Stimulated activated CD8-positive, alpha-beta memory T cell treated with anti-CD3 and anti-CD28 coated beads, Interleukin-15, amount 100 ng/mL, for 4 hours (primary cell): ENCODE measurements at places on chromosomes 7 and 10.

GRCh38 chr10:89100680-89101079 lies 106.4 kb downstream of the CH25H start:
- DNase-seq = no peak

DNA sequence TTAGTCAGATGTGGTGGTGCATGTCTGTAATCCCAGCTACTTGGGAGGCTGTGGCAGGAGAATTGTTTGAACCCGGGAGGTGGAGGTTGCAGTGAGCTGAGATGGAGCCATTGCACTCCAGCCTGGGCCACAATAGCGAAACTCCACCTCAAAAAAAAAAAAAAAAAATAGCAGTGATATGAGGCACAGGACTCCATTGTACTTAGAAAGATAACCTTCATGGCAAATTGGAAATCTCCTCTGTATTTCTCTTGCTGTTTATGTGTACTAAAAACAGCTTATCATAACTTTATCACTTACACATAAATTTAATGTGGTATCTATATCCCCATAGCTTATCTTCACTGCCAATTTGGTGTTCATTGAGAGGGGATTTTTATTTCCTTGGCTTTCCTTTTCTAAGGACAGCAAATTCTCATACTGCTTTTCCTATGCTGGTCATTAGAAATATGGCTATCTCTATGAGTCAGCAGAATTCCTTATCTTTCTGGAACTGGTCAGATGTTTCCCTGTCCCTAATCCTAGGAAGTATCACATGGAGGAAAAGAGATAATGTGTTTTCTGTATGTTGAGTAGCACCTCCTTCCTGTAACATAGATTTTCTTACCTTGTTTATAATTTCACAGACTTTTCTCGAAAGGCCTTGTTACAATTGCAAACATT lies 40.6 kb upstream of the ZEB1 start:
- DNase-seq = no peak

DNA sequence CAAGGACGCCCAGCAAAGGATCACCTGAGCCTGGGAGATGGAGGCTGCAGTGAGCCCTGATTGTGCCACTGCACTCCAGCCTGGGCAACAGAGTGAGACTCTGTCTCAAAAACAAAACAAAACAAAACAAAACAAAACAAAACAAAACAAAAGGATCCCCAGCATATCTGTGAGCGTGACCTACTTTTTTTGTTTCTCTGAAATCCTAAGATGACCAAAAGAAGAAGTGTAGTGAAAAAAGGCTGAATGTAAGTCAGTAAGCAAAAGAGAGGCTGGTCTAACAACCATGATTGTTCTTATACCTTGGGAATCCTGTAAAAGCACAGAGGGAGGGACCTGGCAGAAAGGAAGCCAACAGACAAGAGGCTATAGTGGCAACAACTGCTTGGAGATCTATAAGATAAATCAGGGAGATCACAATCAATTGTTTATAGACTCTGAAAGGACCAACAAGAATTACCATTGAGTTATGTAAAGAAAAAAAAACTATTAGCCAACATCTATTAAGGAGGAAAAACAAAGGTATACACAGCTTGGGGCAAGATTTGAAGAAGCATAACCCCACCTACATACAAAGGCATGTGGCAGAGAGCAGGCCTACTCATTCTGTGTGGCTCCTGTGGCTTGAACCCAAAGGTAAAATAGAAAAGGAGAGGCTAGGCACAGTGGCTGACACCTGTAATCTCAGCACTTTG lies 255.2 kb upstream of the KLF14 start:
- no peak for DNase-seq

GRCh38 chr7:142690554-142691182 lies 58.6 kb upstream of the PRSS1 start:
- DNase-seq = no peak

- DNase-seq = no peak
Measured at GRCh38 chr7:1882451-1882850, 212.4 kb downstream of the ELFN1 start.

GRCh38 chr7:135772639-135773222 lies 24.1 kb upstream of the FAM180A start:
- DNase-seq = no peak

DNA sequence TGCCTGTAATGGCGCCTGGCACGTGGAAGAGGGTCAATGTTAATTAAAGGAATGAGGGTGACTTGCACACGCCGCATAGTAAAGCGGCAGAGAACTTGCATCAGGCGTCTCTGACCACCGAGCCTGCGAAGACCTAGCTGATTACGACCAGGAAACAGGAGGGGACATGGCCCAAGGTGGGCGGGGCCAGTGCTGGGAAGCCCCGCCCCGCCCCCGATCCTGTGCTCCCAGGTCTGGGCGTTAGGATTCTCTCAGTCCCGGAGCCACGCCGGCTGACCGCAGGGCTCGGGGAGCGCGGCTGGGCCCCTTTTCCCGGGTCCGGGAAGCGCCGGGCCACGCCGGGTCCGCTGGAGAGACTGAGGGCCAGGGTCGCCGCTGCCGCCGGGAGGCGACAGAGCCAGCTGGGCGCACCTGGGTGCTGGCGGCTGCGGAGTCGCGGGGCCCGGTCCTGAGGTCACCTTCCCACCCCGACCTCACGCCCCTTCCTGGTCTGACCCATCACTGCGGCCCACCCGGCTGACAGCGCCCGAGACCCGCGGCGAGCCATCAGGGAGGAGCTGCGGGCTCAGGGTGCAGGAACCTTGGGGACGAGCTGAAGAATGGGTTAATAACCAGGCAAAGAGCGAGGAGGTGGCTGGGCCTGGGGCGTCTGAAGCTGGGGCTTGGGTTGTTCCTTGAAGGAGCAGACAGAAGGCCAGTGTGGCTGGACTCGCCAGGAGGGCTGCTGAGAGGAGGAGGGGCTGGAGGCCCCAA lies 23.0 kb upstream of the GRID1 start:
- no peak for DNase-seq

DNA sequence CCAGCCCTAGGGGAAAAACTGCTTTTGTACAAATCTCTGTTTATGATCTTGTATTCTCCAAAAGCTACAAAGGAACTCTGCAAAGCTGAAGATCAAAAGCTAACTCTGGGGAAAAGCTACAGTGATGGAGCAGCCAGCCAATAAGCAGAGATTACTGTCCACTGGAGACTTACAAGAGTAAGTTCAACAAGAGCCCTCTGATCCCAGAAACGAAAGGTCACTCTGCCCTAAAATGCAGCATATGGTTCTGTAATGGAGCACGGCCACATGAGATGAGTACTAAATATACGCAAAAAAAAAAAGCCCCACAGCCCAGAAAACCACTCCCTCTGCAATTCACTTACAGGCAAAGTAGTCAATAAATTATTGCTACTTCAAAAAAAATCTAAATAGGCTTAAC lies 60.1 kb downstream of the ERCC6 start:
- no peak for DNase-seq

- no peak for DNase-seq
Measured at GRCh38 chr10:79034271-79034876, 34.4 kb upstream of the ZMIZ1 start.

DNA sequence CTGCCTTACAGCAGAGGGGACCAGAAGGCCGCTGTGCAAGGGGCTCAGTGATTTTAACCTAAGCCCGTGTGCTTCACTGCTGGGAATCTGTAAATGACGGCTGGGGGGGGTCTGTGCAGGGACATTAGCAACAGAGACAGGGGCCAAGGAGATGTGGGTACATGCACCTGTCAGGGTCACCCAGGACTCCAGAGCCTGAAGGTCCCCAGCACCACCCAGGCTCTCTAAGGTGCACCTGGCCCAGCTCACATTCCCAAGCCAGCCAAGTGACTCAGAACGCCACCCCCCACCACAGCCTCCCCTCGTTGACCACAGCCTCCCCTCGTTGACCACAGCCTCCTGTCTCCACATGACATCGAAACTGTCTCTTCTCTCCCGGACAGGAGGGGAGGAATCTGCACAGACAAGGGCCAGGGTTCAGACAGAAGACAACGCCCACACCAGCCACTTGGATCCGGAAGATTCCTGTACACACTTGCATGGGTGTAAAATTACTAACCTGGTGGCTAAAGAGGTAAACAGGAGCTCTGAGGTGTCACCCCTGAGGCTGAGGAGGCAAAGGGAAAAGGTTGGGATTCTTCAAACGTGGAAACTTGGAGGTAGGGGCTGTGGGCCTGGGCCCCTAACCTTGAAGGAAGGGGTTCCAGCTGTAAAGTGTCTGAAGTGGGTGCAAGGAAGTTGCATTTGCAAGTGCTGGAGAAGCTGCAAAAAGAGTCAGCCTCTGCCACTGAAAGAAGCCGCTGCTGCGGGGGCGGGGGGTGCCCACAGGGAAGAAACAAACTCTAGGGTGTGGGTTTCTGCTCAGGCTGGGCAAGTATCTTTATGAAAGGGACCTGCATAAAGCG lies 27.0 kb downstream of the CALML3 start:
- peak; percentile 30 for DNase-seq

- DNase-seq = no peak
Measured at GRCh38 chr7:106966121-106966520, 78.4 kb upstream of the PRKAR2B start.

GRCh38 chr10:49314806-49315205 lies 15.8 kb downstream of the C10orf71 start:
- DNase-seq = no peak

DNA sequence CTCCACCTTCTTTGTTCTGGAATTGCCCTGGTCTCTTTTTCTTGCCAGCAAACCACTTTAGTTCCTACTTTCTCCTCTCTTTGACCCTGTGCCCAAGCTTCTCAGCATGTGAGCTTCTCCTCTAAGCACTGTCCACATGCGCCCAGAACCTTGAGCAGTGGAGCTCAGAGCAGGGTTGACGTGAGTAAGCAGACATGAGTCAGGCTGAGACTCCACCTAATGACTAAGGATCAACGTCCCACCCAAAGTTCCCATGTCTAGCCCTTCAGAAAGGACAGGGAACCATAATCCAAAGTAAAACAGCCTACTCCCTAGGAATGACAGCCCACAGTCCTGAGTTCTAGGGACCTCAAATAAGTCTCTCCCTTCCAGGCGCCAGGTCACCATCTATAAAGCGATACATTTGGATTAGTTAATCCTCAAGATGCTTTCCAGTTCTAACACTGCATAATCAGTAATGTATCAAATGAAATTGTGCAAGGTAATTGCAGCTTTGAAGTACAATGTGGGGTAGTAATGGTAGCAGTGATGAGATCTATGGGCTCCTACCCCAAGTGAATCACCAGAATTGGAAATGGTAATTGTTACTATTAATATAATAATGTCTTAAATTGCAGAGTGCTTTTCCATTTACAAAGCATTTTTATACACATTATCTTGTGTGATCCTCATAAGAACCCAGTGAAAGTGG lies 44.5 kb downstream of the KCNMA1 start:
- DNase-seq = no peak

DNA sequence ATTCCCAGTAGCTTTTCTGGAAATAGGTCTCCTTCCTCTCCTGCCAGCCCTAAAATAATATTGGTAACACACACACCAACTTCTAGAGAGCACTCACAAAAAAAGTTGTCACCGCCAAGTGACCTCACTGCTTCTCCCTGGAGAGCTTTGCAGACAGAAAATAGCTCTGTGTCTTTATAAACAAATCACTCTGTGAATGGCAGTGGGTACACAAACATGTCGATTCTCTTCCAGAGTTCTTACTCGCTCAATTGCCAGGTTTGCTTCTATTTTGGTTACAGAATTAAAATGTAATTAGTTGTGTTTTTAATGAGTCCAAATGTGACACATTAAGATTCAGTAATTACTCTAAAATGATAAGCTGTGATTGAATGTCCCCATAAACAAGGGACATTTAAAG lies 649.2 kb upstream of the C7orf33 start:
- no peak for DNase-seq

DNA sequence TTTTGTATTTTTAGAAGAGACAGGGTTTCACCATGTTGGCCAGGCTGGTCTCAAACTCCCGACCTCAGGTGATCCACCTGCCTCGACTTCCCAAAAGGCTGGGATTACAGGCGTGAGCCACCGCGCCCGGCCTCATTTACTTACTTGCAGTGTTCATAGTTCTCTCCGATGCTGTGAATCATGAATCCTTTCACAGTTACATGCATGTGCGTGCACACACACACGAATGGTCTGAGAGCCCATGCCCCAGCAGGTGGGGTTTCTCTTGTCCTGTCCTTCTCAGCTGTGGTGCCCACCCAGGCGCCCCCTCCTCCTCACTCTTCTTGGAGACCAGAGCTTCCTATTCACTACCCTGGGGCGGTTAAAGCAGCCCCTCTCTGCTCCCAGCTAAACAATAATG lies 50.6 kb downstream of the RBM17 start:
- DNase-seq = no peak

- no peak for DNase-seq
Measured at GRCh38 chr7:137751361-137752009, 95.3 kb downstream of the DGKI start.

DNA sequence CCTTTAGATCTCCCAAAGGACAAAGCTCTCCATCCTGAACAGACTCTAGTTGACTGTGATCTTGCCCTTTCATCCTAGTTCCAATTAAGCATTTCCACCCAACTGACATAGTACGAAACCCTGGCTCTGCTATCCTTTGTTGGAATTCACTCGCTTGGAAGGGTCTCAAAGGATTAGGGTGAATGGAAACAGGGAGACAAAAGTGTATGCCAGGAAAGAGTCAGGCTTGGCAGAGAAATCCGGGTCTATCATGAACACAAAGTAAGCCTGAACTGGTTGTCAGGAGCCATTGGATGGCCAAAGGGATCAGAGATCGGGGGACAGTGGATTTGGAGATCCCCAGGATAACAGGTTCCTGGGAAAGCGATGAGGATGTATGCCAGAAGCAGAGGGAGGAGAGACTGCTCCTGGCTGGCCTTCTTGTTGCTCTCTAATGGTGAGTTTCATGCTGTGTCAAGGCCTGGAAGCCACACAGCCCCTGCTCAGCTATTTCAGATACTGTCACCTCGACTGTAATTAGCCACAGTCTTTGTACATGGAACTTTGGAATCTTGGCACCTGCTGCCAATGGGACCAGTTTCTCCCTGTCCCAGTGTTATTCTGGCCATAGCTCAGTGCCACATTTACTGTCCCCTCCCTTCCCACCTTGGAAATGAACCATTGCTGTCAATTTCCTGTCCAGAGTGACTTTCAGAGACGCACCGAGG lies 1168.7 kb upstream of the AUTS2 start:
- DNase-seq = no peak

DNA sequence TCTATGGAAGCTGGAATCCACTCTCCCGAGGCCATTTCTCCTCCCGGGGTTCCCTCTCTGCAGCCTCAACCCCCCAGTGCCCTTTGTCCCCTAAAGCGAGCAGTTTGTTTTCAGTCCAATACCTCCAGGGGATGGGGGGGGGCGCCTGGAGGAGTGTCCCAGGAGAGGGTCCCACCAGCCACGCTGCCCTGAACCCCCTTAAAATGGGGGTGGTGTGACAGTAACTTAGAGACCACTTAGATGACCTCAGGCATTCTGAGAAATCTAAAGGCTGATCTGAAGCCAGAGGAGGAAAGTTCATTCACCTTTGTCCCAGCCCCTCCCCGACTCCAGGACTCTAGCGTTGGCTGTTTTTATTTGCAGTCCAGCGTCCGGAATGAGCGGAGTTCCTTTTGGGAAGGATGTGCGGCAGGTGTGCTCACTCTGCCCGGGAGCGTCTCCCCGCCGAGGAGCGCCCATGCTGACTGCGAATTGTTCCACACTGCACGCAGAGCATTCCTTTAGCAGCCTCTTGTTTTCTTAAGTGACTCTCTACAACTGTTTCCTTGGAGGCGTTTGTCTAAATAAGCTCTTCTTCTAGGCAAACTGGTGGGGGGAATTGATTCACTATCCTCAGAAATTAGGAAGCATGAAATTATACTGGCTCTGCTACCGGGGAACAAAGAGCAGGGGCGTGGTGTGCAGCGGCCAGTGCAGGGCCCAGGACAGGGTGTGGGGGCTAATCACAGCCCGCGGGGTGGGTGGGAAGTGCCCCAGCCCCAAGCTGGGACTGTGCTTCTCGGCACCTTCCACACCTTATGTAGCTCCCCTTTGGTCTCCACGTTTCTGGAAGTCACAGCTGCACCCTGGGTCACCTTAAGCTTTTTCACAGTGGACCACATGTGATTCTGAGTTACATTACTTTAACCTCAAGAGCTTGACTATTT lies 46.3 kb downstream of the SYPL1 start:
- no peak for DNase-seq
